NCI-H1694 (cell line): ENCODE measurements at places on chromosomes 6 and 20.
A peak's percentile ranks its signal among the peaks of the same experiment; 100 is the strongest.

GRCh38 chr20:20076297-20077065 is 24.1 kb downstream of the CFAP61 start:
- DNase-seq, result no peak

DNA sequence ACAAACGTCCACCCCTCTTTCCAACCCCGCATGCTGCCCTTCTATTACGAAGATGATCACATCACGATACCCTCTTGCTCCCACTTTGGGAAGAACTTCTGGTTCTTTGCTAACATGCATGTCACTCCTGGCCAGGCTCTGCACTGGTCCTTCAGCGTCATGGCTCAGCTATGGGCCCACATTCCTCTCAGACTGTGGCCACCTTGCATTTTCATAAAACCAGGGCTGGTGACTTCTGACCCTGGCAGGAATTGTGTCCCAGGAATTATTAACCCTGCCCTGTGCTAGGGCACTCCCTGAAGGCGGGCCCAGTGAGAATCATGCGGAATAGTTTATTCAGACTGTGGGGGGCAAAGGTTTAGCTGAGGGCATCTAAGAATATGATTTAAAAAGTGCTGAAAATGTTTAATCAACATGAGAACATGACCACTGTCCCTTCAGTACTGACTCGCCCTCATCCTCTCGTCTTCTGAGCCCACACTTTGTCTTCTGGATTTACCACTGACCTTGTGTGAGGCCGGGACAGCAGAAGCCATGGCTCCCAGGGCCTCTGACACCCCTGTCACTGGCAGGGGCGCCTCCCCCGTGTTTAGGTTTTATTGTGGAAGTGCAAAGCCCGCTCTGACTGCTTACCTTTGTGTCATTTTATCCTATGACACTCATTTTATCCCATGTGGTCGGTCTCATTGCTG is 38.1 kb upstream of the THBS2 start:
- DNase-seq, result no peak

DNA sequence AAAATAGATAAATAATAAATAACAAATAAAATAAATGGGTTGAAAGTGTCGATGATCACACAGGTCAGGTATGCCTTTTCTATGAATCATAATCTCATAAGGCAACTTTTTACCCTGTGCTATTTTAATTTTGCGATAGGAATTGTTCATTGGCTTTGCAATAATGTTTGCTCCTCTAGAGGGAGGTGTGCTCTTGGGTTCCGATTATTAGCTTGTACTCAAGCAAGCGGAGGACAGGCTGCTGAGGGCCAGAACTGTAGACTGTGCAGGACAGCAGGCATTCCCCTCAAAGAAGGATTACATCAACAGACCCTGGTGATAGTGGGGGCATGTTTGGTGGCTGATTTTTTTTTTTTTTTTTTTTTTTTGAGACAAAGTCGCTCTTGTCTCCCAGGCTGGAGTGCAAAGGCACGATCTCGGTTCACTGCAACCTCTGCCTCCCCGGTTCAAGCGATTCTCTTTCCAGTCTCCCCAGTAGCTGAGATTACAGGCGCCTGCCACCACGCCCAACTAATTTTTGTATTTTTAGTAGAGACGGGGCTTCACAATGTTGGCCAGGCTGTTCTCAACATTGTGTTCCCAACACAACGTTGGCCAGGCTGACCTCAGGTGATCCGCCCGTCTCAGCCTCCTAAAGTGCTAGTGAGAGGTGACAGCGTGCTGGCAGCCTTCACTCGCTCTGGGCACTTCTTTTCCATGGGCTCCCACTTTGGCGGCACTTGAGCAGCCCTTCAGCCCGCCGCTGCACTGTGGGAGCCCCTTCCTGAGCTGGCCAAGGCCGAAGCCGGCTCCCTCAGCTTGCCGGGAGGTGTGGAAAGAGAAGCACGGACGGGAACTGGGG is 35.6 kb downstream of the RIOK1 start:
- DNase-seq, result peak; percentile 62

GRCh38 chr6:35469751-35470662 is 1.8 kb downstream of the RPL10A start:
- no peak for DNase-seq

- no peak for DNase-seq
These were observed 291.1 kb downstream of the DHX35 start for GRCh38 chr20:39253051-39253755.

- no peak for DNase-seq
These were observed 96.7 kb downstream of the EDN1 start for GRCh38 chr6:12386816-12387215.

DNA sequence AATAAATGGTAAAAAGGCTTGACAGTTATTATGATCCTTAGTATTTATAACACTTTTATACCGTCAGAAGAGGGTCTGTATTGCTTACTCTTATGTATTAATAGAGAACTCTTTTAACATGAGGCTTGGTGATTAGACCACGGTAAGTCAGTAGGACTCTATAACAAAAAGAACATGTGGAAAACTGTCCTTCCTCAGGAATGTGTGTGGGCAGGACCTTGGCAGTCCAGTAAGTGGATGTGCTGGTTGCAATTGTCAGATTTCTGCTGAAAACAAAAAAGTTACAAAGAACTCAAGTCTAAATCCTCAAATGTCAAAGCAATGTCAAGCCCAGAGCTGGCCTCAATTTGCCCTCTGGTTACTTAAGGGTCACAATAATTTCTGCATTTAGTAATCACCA is 81.1 kb downstream of the PLCG1 start:
- no peak for DNase-seq

DNA sequence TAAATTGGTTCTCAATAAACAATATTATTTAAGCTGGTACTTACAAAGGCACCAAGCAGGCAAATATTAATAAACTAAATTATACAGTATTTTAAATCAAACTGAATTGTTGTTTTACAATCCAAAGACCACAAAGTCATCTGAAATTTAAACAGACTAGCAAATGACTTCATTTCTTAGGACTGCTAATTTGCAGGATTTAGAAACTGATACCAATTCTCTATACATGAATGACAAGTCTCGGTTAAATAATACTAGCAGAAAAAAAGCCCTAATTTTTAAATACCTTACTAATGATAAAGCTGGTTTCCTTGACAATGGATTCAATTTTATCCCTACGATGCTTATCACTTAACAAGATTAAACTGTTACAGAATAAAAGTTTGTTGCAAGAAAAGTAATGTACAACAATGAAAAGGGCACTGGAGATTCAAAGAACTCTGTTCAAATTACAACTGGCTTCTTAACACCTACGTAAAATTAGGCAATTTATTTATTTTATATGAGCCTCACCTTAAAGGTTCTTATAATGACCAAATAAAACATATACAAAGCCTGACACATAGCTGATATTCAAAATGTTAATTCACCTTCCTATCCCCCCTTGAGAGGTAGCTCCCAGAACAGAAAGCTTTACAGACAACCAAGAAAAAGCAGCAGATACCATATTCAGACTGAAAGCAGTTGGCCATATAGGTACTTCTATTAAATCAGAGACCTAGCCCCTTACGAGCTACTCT is 33.1 kb downstream of the HBS1L start:
- no peak for DNase-seq

DNA sequence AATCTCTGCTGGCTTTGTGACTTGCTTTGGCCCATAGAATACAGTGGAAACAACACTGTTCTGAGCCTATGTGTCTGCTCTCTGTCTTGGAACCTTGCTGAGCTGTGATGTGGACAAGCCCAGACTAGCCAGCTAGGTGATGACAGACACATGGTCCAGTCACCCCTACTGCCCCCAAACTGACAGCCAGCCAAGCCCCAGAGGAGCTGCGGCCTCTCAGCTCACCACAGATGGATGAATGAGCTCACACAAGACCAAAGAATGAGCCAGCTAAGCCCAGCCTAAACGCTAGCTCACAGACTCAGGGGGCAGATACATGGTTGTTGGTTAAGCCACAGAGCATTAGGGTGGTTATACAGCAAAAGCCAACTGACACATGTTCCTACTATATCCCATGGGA is 4.1 kb downstream of the AARS2 start:
- no peak for DNase-seq

DNA sequence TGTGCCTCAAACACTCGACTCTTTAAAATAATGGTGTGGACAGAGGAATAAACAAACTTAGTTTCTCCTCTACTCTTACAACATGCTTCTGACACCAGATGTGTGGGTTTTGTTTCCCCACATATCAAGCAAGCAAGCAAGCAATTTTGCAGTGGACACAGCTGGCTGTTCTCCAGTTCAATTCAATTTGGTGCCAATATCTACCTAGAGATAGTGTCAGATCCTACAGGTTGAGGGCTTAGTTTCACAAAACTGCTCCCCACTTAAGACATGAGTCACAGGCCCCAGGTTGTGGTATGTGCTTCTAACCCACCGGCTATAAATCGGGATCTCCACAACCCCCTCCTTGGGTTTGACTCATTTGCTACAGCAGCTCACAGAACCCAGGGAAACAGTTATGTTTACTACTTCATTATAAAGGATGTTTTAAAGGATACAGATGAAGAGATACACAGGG is 131.4 kb upstream of the TRAF3IP2 start:
- DNase-seq, result no peak

DNA sequence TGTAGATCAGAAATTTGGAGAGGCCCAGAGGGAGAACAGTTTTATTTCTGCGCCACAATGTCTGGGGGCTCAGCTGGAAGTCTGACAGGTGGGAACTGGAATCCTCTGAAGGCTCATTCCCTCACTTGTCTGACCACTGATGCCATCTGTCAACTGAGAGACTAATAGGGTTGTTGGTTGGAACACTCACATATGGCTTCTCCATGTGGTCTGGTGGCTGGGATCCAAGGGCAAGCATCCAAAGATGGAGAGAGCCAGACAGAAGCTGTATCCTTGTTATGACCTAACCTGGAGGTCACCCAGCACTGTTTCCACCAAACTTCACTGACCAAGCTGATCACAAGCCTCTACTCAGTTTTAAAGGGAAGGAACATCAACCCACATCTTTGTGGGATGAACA is 117.9 kb upstream of the AKAP12 start:
- DNase-seq, result peak; percentile 82

DNA sequence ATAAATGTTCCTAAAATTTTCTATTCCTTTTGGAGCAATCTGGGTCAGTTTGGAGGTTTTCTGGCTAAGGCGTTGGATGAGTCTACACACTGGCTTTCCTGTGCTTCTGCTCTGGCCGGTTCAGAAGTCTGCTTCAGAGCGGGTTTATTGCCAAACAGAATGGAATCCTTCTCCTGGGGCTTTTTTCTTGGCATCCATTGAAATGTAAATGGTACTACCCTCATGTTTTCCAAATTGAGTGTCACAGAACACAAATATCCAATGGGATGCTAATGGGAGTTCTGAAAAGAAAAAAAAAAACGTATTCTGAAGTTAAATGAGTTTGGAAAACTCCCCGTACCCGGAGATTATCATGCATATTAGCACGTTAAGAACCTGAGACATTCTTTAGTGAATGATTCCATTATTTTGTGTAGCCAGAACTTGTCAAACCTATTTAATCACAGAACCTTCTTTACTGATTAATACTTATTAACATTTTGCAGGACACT is 930.3 kb downstream of the QKI start:
- DNase-seq, result no peak

DNA sequence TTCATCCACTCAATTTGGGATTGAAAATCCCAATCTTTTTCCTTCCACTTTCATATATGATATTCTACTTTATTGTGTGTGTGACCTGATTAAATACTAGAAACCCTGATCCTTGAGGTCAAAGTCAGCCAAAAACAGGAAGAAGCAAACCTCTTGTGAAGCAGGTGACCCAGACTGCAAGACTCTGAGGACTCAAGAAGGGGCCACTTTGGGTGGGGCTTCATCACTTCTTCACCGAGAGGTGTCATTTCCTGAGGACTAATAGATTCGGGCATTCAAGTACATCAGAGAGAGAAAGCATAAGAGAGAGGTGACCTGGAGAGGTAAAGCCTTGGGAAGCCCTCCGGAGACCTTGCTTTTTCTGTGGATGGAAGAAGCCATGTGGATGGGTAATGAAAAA is 129.0 kb downstream of the CFAP61 start:
- DNase-seq, result no peak

DNA sequence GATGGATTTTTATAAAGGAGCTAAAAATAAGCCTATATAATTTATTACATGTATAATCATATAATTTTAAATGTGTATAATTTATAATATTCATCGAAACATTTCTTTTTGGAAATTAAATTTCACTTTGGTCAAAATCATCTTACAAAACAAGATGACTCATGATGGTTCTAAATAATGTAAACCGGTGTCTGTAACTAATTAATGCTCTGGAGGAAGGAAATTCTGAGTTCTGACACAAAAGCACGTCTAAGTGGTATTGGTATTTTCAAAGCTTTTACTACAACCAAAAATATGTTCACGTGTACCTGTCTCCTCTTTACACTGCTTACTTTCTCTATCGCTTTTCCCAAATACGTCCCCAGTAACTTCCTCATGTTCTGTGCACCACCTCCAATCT is 134.1 kb downstream of the MTHFD1L start:
- DNase-seq, result no peak

DNA sequence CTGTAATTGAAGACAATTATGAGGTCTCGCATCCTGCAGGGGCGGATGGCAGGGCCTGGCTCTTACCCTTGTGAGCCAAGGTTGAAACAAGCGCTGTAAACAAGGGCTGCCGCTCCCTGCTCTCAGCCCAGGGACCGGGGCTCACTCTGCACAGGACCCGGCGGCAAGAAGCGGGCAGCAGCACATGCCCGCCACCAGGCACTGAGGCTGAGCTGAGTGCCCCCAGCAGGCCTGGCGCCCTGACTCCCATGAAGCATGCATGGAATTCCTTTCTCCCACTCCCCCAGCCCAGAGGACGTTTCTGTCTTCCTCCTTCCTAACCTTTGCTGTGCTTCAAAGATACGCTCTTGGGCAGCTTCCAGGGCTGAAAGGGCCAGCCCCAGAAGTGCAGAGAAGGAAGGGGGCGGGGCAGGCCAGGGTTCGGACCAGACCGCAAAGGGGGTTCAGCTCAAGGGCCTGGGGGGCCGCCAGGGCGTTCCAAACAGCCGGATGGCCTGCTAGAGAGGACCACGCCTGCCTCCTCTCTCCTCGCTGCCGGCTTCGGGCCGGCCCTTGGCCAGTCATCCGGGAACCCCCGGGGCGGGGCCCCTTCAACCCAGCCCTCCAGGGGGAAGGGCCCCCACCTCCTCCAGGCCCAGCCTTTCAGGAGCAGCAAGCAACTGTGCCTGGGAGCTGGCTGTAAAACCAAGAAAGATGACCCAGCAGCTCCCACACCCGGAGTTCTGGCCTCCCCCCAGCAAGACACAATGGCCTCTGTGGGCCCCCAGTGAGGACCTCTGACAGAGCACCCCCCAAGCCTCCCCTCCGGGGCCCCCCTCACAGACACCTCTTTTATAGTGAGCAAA is 109.9 kb downstream of the NOL4L start:
- DNase-seq, result no peak

DNA sequence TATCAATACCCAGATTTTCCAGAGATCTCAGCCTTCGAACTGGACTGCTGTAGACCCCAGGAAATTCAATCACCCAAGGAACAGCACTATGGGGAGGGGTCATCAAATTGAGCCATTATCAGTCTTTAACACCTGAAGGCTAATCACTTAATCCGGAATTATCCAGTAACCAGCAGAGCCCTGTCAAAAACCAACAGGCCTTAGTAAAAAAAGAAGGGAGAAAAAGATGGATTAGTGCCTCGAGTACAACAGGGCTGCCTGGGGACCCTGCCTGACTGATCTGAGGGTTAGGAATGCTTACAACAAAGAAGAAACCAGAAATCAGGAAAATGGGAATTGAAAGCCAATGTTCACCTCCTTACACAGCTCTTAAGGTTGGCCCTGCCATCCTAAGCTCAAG is 7.6 kb downstream of the RRAGD start:
- DNase-seq, result no peak

- no peak for DNase-seq
These were observed 48.2 kb downstream of the GMDS start for GRCh38 chr6:2197177-2197671.
